ENCODE measurements at places on chromosomes 4 and X.

- DNase-seq = no peak
Measured at GRCh38 chr4:42709392-42710065, 52.6 kb upstream of the ATP8A1 start.

DNA sequence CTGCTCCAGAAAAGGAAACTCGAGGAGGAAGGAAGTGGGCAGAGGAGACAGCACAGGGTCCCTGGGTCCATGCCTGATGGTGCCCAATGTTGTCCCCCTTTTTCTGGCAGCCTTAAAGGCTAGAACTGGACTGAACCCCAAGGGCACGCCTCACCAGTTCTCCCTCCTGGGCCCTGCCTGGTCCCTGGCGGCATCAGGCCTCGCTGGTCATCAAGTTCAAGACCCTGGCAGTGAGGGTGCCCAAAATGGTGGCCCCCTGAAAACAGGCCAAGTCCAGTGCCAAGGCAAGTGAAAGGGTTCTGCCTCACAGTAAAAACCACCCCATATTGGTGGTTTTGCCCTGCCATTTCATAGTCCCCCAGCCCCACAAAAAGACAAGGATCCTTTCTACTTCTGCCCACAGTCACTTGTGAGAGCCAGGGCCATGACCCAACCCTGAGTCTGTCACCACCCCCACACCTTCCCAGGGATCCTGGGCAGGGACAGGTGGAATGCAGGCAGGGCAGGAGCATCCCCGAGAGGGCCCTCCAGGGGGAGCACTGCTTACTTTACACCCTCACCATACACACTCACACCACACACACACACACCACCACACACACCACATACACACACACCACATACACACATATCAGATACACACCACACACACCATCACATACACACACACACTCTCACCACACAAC is 107.6 kb downstream of the DCTD start:
- peak; percentile 39 for DNase-seq

GRCh38 chr4:15996773-15997172 is 33.8 kb upstream of the FGFBP2 start:
- DNase-seq = peak; percentile 13

- DNase-seq = no peak
Measured at GRCh38 chr4:183989931-183990330, 84.8 kb downstream of the STOX2 start.

DNA sequence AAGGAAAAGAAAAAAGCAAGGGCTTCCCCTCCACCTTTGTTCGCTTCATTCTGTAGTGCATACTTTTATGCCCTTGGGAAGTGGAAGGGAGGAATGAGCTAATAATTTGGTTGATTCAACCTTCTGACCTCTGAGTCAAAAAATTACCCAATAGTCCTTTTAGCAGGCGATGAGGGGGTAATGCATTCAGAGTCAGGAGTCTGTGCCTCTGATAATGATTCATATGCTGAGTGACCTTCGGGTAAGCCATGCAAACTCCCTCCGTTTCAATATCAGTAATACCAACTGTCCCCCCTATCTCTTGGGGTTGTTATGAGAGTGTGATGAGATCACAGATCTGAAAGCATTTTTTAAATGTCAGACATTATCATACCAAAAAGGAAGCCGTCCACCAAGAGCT is 41.6 kb upstream of the ACSL4 start:
- DNase-seq = peak; percentile 52

- DNase-seq = no peak
Measured at GRCh38 chr4:153824501-153824900, 35.6 kb upstream of the SFRP2 start.

GRCh38 chrX:110853610-110854009 is 58.0 kb upstream of the CHRDL1 start:
- peak; percentile 8 for DNase-seq

GRCh38 chrX:39874202-39874816 is 223.4 kb downstream of the BCOR start:
- DNase-seq = peak; percentile 99

DNA sequence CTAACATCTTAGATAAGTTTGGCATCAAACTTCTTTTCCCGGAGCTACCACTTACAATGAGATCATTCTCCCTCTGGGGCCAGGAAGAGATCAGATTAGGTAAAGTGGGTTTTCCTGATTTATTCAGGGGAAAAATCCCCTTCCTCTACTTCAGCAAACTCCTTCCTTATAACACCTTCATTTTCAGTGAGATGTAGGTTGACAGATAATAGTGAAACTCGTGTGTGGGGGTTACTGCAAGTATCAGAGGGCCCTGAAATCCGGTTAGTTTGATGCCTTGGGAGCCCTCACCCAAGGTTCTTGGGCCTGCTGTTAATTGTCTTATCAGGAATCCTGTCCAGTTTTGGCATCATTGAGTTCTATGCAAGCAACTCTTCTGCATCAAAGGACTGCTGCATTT is 10.8 kb downstream of the FTHL17 start:
- DNase-seq = peak; percentile 64

DNA sequence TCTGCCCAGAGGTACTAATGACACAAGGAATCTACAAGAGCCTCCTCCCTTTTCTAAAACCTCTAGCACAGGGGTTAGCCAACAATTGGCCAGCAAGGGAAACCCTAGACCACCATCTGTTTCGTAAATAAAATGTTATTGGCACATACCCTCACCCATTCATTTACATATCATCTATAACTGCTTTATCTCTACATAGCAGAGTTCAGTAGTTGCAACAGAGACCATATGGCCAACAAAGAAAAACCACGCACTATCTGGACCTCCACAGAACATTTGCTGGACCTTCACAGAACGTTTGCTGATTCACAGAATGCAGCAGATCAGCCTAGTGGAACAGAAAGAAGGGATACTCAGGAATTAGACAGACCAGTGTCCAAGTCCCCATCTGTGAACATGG is 9.4 kb downstream of the SLC2A9 start:
- DNase-seq = no peak

- DNase-seq = no peak
Measured at GRCh38 chr4:40363382-40363920, 28.3 kb downstream of the CHRNA9 start.

DNA sequence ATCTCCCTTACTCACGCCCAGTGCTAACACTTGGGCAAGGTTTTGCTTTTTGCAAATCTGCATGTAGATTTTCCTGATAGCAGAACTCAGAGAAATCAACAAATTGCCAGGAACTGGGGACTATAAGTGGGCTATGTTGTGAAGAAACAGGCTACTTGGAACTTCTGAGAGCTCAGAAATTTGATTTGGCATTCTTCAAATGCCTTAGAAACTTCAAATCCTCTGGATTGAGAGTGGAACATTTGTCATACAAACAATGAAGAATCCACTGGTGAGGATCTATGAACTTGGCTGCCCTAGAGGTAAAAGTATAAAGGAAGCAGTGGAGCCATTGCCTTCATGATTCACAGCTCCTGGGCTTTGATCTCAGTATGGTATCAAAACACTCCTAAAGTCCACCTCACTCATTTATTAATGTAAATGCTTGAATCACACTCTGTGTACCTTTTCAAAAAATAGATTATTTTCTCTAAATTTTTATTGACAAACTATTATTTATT is 126.0 kb downstream of the GLRA3 start:
- no peak for DNase-seq

- no peak for DNase-seq
Measured at GRCh38 chrX:109626637-109627036, 1.7 kb upstream of the KCNE5 start.

GRCh38 chr4:64250488-64250887 is 158.8 kb downstream of the TECRL start:
- no peak for DNase-seq

DNA sequence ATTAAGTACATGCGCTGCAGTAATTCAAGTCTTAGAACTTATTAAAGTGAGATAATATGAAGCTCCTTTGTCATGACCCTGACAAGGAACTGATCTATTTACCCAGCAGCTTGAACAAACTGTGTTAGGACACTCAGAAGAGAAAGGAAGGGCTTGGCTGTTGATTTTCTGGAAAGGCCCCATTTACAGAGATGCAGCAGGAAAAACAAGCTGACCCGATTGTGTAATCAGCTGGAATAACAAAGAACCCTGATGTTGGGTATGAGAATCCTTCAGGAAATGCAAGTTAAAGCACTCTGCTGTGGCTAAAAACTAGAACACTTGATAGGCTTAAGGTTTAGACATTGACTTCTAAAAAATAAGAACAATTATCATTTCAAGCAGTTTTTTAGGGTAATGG is 64.8 kb downstream of the TBC1D9 start:
- no peak for DNase-seq

GRCh38 chrX:10356979-10357378 is 200.2 kb downstream of the CLCN4 start:
- DNase-seq = peak; percentile 56

- DNase-seq = no peak
Measured at GRCh38 chrX:133677123-133678063, 262.1 kb upstream of the GPC4 start.

GRCh38 chrX:37746951-37747350 is 32.9 kb upstream of the CYBB start:
- DNase-seq = no peak

DNA sequence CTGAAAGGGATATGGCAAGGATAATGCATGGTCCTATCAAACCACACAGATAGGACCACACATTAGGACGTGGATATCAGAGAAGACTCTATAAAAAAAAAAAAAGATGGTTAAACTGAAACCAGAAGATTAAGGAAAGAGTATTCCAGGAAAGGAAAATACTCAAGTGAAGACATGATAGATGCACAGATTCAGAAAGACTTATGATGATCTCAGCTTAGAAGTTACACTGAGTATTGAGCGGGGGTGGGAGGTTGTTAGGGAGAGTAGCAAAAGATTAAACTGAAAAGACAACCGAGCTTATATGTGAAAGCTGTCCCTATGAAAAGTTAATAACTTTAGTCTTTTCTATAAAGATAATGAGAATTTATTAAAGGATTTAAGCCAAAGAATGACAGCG is 211.0 kb upstream of the EMCN start:
- no peak for DNase-seq

All from activated CD4-positive, alpha-beta T cell treated with anti-CD3 and anti-CD28 coated beads, Interleukin-10, Interleukin-2, amounts not matched to agents 100 ng/mL and 50 ng/mL, durations not matched to agents 16 hours and 8 hours (primary cell).